ENCODE measurements at places on chromosomes 16 and 17.

GRCh38 chr17:32903774-32904673 lies 23.9 kb upstream of the TMEM98 start:
- no peak for DNase-seq

GRCh38 chr16:65024767-65025178 lies 97.1 kb downstream of the CDH11 start:
- no peak for DNase-seq

DNA sequence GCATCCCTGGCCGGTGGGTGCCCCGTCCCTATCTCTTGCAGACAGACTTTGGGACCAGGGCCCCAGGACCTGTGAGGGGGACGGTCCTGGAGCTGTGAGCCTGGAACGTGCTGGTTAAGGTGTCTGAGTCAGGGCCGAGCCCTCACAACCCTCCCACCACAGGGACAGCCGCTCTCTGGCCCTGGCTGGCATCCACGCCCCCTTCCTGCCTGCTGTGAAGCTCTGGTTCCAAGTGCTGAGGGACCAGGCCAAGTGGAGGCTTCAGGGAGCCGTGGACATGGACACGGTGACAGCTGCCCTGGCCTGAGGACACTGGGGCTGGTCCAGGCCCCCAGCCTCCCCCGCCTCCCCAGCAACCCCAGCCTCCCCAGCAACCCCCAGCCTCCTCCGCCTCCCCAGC lies 6.6 kb downstream of the TSR3 start:
- DNase-seq, result no peak

DNA sequence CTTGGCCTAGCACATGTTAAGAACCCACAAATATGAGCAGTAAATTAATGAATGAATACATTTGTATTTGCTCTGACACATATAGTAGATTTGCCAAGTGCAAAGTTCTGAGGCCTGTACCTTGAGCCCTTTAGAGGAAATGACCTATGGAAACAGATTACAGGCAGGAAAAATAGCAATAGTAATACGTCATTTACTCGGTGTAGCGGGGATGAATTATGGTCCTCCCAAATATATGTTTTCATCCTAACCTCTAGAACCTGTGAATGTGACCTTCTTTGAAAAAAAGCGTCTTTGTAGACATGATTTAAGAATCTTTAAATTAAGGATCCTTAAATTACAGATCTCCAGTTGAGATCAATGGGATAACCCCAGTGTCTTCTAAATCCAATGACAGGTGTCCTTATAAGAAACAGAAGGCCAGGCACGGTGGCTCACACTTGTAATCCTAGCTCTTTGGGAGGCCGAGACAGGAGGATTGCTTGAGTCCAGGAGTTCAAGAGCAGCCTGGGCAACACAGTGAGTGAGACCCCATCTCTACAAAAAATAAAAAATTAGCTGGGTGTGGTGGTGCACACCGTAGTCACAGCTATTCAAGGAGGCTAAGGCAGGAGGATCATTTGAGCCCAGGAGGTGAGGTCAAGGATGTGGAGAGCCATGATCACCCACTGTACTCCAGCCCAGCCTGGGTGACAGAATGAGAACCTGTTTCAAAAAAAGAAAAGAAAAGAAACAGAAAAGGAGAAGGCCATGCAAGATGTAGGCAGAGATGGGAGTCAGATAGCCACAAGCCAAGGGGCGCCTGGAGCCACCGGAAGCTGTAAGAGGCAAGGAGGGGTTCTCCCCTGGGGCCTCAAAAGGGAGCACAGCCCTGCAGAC lies 5.1 kb upstream of the ITPRIPL2 start:
- no peak for DNase-seq

- DNase-seq, result no peak
These were observed 3.4 kb upstream of the MLLT6 start for GRCh38 chr17:38701504-38702165.

GRCh38 chr16:23523876-23524385 lies 13.6 kb upstream of the GGA2 start:
- DNase-seq, result no peak

DNA sequence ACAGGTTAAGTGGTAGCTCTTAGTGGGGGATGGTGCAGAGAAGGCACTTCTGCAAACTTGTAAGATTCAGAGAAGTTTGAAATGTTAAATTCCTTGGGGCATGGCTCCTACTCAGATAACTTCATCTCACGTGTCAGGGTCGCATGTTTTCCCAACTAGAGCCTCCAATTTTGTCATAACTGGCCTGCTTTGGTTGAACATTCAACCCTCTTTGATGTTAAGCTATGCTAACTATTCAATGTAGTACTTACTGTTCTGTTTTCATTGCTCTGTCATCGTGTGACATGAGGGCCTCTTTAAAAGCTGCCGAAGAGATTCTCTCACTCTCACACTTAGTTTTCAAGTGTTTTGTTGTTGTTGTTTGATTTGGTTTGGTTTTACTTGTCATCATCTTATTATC lies 280.8 kb downstream of the CDH11 start:
- DNase-seq, result no peak

- DNase-seq, result no peak
These were observed 5.9 kb downstream of the LITAFD start for GRCh38 chr16:8887952-8888560.

- peak; percentile 52 for DNase-seq
These were observed 64.2 kb upstream of the METRNL start for GRCh38 chr17:83014940-83015910.

GRCh38 chr17:81961521-81962498 lies 823 bp upstream of the NOTUM start:
- DNase-seq, result no peak

GRCh38 chr16:56462064-56462796 lies 10.9 kb downstream of the OGFOD1 start:
- no peak for DNase-seq

DNA sequence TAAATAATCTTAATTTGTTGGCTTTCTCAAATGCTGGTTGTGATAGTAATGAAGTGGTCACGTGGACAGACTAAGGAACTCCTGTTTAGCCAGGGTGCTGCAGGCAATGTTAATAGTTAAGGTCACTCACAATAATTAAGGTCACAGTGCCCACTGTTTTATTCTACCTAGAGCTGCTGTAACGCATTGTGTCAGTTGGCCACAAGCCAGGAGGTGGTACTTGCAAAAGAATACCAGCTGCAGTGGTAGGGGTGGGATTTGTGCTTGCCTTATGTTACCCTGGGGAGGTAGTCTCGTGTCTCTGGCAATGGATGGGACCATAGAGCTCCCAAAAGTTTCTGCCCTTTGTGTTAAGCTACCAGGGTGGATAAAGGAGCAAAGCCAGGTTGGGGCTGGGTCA lies 969.1 kb upstream of the CDH8 start:
- no peak for DNase-seq

DNA sequence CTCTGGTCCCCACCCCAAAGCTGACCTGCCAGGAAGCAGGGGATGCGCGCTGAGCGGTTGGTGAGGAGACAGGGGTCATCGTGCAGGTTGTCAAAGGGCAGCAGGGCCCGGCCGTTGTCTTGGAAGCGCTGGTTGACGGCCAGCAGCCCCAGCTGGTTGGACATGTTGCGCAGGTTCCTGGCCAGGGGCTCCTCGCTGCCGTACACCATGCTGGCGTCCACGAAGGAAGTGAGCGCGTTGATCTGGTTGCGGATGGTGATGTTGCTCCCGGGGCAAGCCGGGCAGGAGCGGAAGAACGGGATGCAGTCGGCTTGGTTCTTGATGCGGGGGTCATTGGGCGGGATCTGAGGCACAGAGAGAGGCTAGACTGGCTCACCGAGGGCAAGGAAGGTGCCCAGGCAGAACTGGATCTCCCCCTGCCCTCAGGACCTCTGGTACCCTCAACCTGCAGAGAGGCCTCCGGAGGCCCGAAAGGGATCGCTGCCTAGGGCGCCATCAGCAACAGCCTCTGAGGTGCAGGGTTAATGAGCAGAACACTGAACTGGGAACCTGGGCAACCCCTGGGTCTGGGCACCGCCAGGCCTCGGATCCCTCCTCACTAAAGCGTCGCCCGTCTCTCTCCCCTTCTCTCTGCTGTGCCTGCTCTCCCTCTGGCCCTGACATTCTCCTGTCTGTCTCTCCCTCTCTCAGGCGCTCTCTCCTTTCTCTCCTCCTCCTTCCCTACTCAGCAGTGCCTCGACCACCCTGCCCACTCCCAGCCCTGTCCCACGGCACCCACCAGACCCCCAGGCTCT lies 2.7 kb downstream of the MPO start:
- no peak for DNase-seq

- no peak for DNase-seq
These were observed 7.8 kb downstream of the GAS2L2 start for GRCh38 chr17:35745246-35745645.

- no peak for DNase-seq
These were observed 15.9 kb downstream of the GNPTG start for GRCh38 chr16:1367486-1368174.

- peak; percentile 78 for DNase-seq
These were observed 9.7 kb upstream of the CLEC18A start for GRCh38 chr16:69941251-69942098.

DNA sequence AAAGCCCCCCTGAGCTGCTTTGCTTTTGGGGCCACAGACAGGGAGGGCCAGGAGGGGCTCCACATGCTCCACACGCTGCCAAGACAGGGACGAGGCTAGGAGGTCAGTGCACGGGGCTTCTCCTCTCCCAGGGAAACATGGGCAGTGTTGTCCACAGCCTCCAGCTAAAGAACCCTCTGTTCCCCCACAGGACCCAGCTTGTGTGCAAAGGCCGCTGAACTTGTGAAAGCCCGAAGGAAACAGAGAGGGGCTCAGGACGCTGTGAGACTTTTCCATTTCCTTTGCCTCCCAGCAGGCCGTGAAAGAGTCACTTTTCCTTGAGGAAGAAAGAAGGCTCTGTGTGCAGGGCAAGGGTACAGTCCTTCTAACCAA lies 9.7 kb downstream of the CDRT4 start:
- no peak for DNase-seq

DNA sequence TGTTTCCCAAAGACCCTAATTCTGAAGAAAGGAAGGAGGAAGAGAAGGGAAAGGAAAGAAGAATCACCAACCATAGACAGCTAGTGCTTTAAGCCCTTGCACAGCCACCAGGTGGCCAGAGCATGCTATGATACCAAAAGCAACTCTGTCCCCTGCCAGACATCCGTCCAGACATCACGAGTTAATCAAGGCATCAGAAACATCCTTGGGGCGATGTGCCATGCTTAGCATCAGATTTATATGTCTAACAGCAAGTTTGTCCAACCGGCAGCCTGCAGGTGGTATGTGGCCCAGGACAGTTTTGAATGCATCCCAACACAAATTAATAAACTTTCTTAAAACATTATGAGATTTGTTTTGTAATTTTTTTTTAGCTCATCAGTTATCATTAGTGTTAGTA lies 2.9 kb upstream of the CRYBA1 start:
- no peak for DNase-seq

- DNase-seq, result no peak
These were observed 311.5 kb upstream of the KCNJ16 start for GRCh38 chr17:69763503-69763902.

DNA sequence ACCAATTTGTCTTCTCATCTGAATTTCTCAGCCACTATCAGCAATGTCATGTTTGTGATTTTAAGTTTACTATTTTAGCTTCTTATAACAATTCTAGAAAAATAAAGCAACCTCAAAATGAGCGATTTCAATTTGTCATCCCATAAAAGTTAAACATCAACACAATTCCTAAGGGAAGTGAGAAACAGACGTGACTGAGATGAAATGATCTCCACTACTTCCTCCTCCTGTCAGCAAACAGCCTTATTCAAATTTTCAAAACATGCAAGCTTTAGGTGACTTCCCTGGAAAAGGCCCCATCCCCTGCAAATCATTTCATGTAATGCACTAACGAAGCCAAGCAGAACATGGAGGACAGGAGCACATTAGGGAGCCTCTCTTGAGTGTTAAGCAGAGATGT lies 64.9 kb downstream of the ZNF652 start:
- no peak for DNase-seq

DNA sequence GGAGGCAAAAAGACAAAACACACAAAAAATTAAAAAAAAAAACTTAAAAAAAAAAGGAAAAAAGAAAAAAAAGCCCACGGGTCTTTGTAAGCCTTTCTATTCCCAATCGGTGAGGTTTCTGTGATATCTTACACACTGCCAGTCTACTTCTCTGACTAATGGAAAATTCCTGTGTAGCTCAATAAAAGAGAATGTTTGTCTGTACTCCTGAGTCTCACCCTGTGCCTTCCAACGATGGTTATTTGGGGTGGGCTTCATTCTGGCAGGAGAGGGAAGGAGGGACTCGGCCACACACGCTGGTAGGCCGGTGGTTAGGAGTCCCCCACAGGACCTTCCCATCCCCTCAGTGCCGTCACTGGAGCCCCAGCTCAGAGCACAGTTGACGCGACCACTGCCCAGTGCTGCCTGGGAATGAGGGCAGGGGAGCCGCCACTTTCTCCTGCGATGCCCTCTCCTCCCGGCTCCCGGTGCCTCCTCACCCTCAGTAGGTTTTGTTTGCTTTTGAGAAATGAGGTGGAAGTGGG lies 68.0 kb downstream of the AMFR start:
- peak; percentile 73 for DNase-seq

- peak; percentile 73 for DNase-seq
These were observed 18.7 kb downstream of the CRISPLD2 start for GRCh38 chr16:84838383-84838948.

DNA sequence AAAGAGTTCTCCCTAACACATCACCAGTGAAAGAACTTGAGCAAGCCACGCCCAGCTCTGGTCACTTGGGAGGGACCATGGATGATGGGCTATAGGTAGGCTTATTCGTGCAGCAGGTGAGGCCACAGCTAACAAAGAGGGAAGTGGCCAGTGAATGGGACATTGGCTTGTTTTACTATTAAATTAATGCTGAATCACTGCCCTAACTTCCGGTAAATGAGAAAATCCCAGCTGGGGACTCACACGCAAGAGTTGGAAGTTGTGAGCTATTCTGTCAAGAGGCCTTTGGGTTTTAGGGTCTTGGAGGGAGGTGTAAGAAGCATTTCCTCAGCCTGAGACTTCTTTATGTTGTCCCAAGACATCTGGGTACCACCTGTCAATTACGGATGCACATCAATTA lies 315.3 kb downstream of the XYLT1 start:
- no peak for DNase-seq

GRCh38 chr17:65074778-65075250 lies 18.3 kb upstream of the GNA13 start:
- no peak for DNase-seq

GRCh38 chr17:14052886-14053615 lies 16.3 kb upstream of the COX10 start:
- no peak for DNase-seq

DNA sequence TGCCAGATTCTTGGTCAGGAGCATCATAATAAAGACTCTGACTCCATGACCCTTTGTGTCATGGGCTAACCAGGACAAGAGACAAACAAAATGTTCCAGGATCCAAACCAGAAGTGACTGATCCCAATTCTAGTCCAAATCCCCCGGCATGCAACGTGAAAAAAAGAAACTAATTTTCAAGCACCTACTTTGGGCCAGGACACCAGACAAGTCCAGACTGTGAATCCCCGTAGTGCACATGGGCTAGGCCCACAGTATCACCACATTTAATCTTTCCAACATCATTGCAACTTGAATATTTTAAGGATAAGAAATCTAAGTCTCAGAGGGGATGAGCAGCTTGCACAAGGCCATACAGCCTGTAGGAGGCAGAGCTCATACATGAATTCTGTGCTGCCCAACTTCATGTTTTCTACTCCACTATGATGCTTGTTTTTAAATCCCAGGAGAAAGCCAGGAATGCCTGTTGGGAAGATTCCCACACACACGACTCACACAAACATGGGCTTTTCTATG lies 365.7 kb downstream of the NPIPA8 start:
- DNase-seq, result no peak

GRCh38 chr17:62724398-62725146 lies 83.5 kb downstream of the MARCHF10 start:
- DNase-seq, result no peak
